ENCODE measurements at places on chromosomes 6 and 20.

GRCh38 chr20:43695571-43695970 lies 28.7 kb downstream of the MYBL2 start:
- no peak for DNase-seq

GRCh38 chr20:11716239-11716944 lies 201.3 kb upstream of the BTBD3 start:
- no peak for DNase-seq

DNA sequence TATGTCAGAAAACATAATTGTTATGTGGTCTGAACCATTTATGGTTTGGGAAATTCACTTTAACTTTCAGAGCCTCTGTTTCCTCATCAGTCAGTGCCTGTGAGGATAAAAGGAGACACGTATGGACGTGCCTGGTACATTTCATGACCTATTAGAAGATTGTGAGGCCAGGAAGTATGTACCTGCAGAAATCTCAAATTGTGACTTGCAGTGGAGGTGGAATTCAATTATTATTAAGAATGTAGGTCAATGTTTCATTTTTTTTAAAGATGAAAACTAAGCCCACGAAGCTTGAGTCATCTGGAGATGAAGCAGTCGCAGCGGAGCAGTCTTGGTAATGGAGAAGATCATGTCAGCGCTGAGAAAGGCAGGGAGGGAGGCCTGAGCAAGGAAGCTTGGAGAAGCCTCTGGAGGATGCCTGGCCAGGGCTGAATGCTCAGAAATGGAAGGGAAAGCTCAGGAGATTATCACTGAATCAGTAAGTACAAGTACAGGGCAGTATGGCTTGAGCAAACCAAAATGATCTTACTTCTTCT lies 3.9 kb upstream of the DSE start:
- DNase-seq: no peak

- peak; percentile 24 for DNase-seq
Measured at GRCh38 chr6:73180763-73181619, 44.3 kb downstream of the KHDC1L start.

DNA sequence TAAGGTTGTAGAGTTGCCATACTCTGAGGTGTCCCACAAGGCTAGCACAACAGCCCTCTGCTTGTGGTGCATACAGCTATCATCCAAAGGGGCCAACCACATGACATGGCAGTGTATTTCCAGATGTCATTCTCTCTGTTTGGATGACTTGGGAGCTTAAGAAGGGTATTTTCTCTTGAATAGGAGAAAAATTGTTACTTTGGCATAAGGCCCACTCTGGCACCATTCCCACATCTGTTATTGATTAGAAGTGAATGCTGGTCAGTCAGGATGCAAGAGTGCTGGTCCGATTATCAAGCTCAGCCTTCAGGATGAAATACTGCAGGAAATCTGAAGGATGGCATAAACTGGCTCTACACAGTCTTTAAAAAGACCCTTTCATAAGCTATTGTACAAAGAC lies 83.6 kb upstream of the C20orf144 start:
- no peak for DNase-seq

- no peak for DNase-seq
Measured at GRCh38 chr6:118971682-118972081, 36.7 kb upstream of the MCM9 start.

DNA sequence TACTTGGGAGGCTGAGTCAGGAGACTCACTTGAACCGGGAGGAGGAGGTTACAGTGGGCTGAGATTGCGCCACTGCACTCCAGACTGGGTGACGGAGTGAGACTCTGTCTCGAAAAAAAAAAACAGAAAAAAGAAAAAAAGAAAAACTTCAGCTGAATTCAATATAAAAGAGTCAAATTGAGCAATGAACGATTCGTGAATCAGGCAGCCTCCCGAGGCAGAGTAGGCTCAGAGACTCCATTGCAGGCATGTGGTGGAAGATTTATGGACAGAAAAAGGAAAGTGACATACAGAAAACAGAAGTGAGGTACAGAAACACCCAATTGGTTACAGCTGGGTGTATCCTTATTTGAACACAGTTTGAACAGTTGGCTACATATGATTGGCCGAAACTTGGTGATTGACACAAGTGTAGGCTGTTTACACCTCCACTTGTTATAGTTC lies 56.3 kb downstream of the HLA-DPB1 start:
- no peak for DNase-seq

DNA sequence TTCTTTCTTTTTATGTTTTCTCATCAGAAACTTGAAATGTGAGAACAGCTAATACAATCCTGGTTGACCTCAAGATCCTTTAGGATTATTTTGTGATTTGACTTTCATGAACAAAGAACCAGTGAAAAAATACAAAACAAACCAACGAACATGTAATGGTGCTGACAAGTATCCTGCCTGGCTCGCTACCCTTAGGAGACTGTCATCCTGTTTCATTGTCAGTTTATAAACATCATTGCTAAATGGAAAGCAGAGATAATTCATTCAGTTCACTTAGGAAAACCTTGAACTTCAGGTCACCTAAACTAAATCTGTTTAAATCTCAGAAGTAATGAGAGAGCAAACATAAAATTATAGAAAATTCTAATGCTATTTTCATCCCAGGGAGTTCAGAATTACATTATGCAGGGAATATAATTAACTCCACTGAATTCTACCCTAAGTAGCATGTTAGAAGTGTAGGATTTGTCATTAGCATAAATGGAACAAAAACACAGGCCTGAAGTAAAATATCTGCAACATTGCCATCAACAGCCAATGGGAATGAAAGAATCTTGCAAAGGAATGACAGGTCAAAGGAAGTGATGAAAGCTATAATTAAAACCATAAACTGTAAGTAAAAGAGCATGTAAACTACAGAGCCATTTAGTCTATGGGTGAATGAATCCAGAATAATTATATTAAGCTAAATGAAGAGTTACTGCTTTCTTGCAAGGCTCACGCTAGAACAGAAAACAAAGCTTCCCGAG lies 401.2 kb upstream of the MANEA start:
- DNase-seq: no peak

DNA sequence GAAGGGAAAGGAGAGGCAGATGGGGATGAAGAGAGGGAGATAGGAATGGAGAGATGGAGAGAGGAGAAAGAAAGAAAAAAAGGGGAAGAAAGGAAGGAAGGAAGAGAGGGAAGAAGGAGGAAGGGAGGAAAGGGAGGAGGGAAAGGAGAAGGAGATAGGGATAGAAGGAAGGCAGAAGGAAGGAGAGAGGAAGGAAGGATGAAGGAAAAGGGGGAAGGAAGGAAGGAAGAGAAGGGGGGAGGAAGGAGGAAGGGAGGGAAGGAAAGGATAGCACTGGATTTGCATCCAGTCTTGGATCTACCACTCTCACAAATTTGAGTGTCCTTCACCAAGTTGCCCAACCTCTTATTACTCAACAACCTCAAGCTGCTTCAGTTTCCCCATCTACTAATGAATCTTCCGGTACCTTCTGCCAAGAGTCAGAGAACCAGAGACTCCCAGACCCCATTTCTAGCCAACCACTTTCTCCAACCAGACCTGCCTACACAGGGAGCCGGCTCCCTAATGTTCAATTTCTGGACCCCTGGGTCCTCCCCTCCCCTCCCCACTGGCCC lies 79.7 kb upstream of the FOXP4 start:
- DNase-seq: no peak

GRCh38 chr6:87586371-87587077 lies 3.3 kb downstream of the RARS2 start:
- DNase-seq: no peak

DNA sequence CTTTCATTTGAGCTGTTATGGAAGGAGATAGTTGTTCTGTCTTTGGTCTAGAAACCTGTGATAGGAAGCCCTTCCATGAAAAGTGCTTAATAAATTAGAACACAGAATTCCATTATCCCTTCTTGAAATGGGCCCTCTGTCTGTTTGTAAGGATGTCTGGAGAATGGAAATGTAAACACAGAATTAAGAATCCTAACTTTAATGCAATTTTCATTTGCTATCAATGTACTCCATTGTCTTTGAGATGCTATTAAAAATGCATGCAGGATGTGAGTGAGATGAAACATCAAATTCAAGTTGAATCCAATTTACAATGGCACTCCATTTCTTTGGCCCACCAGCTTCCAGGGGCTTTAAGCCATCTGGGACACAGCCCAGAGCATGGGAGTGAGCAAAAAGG lies 13.9 kb upstream of the AARS2 start:
- no peak for DNase-seq

DNA sequence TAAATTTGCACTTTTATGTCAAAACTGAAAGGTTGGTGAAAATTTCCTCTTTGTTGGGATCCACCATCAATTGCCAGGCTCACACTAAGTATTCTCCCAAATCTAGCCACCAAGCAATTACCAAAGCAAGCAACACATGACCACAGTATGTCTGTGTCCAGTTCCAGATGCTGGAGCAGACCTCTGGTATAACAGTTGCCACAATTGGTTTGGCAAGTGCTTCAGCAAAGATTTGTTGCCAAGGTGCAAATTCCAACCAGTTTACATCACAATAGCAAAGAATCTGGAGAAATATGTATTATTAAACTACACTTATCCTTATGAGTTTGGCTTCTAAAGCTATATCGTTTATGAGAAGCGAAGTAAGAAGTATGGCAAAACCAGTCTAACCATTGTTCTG lies 6.4 kb downstream of the GTF2H5 start:
- DNase-seq: no peak
